ENCODE measurements at places on chromosomes 6 and 20.

- no peak for DNase-seq
Observed at GRCh38 chr20:48794816-48795457, 32.9 kb downstream of the PREX1 start.

GRCh38 chr6:19818805-19819204 is 18.4 kb upstream of the ID4 start:
- no peak for DNase-seq

DNA sequence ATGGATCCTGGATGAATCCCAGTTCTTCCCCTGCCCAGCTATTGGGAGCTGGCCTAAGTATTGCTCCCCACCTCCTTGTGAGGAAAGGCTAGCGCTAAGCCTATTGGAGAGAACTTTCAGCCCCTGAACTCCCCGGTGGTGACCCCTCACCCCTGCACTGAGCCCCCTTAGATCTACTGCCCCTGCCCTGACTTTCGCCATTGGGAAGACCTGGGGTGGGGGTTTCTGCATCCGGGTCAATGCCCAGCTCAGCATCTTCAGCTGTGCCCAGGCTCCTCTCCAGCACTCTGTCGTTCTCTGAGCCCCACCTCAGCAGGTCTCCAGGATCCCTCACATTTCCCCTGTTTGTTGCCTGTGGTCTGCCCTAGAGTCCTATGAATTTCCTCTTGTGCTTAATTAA is 9.0 kb downstream of the TREML4 start:
- DNase-seq: no peak

DNA sequence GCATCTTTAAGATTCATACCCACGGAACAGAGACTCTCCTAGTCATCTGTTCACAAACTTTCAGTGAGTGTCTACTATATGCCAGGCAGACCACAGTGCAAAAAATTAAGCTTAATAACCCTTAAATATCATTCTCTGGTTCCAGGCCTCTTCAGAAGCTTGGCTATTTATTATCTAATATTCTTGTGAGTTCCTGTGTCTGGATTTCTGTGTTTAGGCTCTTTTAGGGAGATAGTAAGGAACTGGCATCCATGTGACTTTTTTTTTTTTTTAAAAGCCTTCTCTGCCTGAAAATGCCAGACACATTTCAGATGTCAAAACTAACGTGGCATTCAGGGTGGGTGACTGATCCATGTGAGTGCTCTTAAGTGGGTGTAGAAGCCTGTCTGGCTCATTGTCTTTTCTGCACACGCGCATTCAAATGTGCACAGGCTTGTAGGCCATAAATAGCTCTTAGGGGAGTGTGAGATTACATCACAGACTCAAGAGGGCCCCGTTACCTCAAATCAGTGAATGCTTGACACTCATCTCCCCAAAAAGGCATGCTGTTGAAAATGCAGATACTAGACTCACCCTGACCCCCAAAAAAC is 141.9 kb downstream of the GMPR start:
- DNase-seq: no peak

- no peak for DNase-seq
Observed at GRCh38 chr6:24193364-24193763, 67.3 kb downstream of the NRSN1 start.

DNA sequence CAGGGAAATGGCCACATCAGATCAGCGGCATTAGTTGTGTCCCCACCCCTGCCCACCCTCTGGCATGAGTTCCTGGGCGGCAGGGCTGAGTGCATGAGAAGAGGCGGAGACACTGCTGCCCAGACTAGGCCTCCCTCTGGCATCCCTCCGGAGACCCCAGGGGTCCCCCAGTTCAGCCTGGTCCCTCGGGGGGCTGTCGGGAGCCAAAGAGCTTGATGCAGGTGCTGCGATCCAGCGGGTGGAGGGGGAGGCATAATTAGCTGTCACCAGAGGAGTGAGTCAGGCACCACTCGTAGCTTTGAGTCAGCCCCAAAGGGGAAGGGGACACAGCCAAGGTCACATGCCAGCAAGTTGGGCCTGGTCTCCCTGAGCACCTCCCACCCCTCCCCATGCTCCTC is 34.5 kb downstream of the DLGAP4 start:
- no peak for DNase-seq

DNA sequence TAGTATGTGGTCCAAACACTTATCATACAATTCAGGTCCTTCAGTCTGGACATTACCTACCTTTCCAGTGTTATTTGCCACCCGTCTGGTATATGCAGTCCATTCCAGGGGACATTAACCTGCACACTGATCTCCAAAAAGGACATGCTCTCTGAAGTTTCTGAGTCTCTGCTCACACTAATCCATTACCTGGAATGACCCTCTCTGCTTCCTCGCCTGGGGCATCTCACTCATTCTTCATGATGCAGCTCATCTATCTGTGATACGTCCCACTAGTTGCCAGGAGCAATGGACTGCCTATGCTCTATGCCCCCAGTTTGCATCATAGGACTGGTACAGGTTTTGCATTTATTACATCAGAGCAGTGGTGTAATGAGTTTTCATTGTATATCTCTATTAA is 5.9 kb upstream of the TUBB2B start:
- DNase-seq: no peak

Data from pons (tissue), 1 donor.